AG04450 (cell line): ENCODE measurements at places on chromosomes 12 and 14.
A peak's percentile ranks its signal among the peaks of the same experiment; 100 is the strongest.

- DNase-seq: no peak
Measured at GRCh38 chr14:64174922-64175782, 119.0 kb downstream of the ESR2 start.

GRCh38 chr12:2548081-2548480 is 246.7 kb upstream of the FKBP4 start:
- no peak for DNase-seq

GRCh38 chr12:30725739-30726138 is 29.0 kb downstream of the CAPRIN2 start:
- peak; percentile 21 for DNase-seq

DNA sequence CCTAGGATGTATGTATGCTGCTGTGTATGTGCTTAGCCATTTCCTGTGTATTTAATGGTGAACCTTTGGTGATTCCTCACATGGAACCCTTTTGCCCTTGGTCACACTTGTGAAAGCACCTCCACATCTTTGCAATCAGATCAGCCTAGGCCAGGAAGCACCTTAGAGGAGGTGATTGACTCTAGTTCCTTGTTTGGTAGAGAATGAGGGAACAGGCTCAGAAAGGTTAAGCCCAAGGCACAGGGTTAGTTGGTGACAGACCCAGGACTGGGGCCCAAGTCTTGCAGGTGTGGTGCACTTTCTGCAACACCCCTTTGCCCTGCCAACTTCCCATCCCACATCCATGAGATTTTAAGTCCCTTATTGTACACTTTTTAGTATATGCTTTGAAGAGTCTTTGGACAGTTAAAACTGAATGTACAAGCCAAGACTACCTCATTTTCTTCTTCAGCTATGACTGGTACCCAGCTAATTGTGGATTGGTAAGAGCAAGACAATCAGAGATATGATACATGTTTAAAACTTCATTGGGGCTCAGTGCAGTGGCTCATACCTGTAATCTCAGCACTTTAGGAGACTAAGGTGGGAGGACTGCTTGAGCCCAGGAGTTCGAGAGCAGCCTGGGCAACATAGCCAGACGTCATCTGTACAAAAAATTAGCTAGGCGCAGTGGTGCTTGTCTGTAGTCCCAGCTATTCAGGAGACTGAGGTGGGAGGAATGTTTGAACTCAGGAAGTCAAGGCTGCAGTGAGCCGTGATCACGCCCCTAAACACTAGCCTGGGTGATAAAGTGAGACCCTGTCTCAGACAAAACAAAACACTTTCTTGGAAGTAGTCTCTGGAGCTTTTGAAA is 71.1 kb downstream of the RASSF3 start:
- no peak for DNase-seq

- DNase-seq: no peak
Measured at GRCh38 chr12:79706156-79706555, 15.4 kb upstream of the PAWR start.

- peak; percentile 74 for DNase-seq
Measured at GRCh38 chr12:105523164-105524057, 192.9 kb downstream of the C12orf75 start.

- DNase-seq: no peak
Measured at GRCh38 chr14:64960762-64961276, 11.3 kb downstream of the RAB15 start.

DNA sequence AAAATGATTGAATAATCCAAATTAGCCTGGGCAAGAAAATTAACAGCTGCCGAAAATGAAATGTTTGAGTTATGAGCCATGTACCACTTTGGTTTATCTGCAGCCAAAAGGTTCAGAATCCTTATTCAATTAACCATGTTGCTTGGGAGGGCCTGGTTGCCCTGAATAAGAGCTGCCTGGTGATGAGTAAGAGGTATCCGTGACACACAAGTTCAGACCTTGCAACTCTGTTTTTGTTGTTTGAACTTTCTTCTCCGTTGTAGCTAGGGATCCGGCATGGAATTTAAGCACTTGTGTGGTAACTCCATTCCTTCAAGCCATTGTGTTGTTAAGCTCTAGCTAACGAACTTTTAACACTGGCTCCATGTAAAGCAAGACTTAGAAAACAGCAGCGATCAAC is 35.7 kb downstream of the FOXA1 start:
- DNase-seq: no peak

DNA sequence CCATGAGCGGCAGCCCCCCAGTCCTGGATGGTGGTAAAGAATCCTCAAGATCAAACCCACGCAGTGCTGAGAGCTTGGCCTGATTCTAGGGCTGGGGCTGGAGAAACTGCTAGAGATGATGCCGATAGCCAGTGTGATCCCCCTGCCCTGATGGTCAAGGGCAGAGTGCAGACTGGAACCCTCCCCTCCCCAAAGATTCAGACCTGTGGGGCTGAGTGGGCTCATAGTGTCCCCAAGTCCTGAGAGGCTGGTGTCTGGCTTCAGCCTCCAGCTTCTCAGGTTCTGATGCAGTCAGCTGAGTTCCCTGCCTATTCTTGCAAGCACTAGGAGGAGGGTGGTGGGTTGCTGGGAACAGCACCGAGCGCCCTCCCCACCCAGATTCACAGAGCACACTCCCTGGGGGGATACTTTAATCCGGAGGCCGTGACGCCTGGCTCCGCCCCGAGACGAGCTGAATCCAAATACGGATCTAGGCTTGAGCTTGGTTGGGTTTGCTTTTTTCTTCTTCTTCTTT is 11.9 kb downstream of the RHOF start:
- DNase-seq: no peak

GRCh38 chr14:44935155-44935554 is 26.6 kb downstream of the KLHL28 start:
- DNase-seq: no peak

DNA sequence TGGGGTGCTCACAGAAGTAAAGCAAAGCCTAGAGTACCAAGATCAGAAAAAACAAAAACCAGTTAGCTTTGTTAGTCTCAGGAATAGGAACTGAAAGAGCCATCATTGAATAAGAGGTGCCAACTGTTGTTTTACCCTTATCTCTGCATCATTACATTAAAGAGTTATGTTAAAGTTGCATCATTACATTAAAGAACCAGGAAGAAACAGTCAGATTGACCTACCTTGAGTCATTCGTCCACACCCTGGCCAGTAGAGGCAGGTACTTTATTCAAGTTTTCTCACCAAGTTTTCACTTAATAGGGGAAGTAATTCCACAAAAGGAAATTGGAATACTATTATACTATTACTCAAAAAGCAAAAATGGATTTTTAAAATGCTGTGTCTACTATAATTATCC is 121.7 kb upstream of the CNOT2 start:
- no peak for DNase-seq

DNA sequence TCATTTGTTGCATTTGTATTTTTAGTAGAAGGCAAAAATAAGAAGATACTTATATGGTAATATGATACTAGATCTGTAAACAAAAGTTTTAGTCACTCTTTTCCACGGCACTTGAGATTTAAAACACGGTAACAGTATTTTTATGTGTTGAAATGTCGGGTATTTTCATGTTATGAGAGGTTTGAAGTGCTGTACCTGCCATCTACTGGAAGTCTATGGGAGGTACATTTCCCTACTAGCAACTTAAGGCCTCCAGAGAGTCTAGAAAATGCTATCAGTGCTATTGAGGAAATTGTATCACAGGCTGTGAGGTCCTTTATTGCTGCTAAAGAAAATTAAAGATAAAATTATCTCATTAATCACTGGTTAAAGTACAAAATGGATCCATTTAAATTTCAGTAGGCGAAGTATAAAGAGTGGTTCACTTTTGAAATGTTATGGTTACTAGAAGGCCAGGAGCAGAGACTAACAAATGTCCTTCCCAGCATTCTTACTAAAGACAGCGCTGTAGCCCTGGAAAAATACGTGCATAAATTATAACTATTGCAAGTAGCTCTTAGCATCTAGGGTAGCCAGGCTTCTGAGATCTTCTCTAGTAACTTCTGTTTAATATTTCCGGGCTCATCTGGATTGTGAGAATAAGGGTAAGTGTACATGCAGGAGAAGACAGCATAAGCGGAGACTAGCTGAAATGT is 77.6 kb upstream of the PRKD1 start:
- peak; percentile 53 for DNase-seq

DNA sequence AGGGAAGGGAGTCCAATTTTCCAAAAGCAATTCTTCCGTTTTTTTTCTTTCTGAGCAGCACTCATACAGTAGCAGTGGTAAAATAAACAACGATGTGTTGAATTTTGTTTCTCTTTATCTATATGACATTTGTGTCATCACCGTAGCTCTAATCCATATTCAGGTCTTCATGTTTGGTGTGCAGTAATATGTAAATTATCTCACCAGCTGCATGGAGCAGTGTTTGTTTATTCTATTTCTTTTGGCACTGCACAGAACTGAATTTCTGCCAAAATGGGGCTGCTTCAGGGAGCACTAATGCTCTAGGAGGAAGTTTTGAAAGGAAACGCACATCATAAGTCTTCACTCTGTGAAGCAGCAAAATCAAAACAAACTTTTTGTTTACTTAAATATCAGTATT is 130.0 kb upstream of the NPAS3 start:
- no peak for DNase-seq

GRCh38 chr14:97377550-97377949 is 580.4 kb downstream of the VRK1 start:
- DNase-seq: no peak

DNA sequence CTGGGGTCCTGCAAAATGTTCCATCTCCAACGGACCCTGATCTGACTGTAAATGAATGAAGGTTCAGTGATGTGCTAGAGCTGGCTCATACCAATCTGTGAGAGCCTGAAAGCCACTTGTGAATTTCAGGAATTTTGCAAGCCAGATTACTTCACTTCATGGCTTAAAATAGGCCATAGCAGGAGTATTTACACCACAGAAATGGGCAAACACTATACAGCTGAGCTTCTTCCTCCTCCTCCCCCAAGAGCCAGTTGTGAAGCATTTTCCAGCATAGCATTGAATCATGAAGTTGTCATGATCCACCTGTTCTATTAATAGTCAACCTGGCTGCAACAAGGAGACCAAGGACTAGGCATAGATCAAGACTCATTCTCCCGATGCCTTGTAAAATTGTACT is 141.3 kb upstream of the RASSF8 start:
- DNase-seq: no peak

DNA sequence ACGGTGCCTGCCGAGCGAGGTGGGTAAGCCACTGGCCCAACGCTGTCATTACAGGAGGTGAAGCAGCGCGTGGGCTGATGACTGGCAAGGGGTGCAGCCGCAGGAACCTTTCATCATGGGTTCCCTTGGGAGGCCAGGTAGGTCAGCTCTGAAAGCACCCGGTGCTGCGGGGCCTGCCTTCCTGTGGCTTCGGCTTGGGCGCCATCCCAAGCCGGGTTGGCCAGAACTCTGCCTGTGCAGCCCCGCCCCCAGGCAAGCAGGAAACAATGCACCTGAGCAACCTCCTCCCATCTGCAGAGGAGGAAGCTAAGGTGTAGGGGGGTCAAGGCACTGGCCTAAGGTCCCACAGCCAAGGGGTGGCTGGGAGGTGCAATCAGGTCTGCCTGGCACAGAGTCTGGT is 20.0 kb upstream of the HHIPL1 start:
- no peak for DNase-seq

DNA sequence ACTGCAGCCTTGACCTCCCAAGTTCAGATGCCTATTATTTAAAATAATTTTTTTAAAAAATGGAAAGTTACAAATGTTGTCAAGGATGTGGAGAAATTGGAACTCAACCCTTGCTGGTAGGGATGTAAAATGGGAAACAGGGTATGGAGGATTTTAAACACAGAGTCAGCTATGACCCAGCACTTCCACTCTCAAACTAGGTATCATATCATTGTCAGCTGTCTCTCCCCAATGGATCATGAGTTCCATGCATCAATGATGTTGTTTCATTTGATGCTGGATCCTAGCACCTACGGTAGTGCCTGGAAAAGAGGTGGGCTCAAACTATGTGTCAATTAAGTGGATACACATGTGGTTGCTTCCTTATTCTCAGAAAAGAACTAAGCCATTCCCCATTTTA is 150.9 kb downstream of the RIMBP2 start:
- DNase-seq: no peak

- no peak for DNase-seq
Measured at GRCh38 chr12:2364631-2365051, 311.9 kb downstream of the CACNA1C start.

DNA sequence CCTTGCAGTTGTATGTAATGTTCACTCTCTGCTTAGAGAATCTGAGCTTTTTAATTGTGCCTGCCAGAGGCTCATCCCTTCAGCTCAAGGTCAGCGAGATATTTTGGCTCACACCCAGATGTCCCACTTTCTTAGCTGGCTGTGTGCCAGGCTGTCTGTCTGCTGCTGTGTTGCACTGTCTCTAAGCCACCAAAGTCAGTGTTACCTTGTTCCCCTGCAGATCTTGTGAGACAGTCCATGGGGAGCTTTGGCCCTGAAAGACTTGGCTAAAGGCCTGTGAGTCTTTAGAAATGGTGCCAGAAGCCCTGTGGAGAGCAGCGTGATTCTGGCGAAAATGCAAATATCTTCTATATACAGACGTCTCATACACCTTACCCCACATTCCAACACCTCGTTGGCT is 293.7 kb downstream of the TTC6 start:
- DNase-seq: no peak

GRCh38 chr12:132285991-132286681 is 43.3 kb downstream of the GALNT9 start:
- DNase-seq: peak; percentile 3

- no peak for DNase-seq
Measured at GRCh38 chr12:129631316-129631715, 272.5 kb downstream of the TMEM132D start.

DNA sequence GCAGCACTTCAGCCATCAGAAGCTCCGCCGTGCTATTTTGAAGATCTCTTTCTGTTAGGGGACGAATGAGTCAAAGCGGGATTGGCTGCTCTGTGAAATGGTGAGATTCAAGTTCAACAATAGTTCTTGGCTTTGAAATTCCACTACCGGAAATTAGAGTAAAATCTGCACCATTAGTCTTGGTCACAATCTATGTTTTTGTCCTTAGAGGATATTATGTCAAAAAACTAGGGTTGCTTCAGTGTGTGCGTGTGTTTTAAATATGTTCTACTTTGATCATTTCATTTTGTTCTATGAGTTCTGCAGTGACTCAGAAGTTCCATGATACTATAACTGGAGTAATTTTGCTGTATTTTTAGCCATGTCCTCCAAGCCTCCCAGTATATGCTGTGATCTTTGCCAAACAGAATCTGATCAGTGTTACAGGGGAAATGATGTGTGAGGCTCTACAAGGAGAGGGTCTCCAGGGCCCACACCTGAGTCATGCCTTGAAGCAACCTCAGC is 22.6 kb downstream of the GPHB5 start:
- DNase-seq: no peak

DNA sequence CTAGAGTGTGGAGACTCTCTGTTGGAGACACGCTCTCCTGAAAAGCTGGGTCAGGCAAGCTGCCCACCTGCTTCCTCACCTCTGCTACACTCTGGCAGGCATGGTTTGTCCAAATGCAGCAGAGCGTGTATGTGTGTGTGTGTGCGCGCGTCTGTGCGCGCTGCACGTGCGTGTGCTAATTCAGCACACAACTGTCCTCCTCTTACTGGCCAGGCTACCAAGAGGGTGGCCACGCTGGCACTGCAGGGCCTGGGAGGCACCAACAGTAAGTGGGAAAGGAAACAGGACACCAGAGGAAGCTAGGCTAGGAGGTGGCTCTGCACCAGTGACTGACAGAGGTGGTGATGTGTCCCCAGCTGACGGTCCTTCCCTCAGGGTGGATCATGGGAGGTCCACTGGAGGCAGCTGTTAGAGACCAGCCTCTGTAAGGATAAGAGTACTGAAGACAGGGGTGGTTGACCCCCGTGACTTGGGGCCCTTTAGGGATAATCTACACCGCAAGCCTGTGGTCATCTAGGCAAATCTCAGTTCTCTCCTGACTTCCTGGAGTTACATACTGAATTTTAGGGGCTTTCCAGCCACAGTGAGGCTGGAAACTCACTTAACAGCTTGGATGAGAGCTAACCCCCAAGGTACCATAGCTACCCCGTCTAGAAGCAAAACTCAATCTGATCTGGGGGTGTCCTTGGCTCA is 15.6 kb upstream of the TFCP2 start:
- DNase-seq: no peak
